NCI-H460 (cell line): ENCODE measurements at places on chromosomes 5 and 9. TPM values are rescaled to one million over a fixed set of nuclear protein-coding genes. Genes with fewer than 3 reads are reported as not detected.
A peak's percentile ranks its signal among the peaks of the same experiment; 100 is the strongest.

The OR1J2 gene
- 0.22 TPM in 1 of 2 replicates, not detected in the other for total RNA-seq

DNA sequence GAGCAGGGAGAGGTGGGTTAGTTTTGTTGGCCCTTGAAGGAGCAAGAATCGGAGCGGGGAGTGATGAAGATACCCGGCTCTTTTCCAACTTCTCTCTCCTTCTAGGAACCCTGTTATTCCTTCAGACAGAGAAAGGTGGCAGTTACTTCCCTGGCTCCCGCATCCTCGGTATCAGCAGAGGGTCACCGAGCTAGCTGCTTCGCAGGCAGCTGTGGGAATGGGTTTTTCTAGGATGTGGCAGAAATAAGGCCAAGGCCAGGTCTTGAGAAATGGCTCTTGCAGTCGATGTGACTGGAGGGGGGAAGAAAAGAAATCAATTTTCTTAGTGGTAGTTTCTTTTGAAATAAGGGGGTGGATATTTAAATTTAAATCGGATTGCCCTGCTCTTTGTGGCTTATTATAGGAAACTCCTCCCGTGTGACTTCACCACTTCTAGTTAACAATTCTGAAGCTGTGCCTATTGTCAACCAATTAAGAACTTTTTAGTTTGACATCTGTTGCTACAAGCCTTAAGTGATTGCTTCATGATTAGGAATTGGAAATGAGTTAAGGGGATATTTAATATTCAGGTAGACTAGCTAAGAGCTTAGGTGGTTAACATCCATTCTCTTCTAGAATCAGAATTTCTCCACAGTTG lies 1.4 kb downstream of the SAP30L start:
- no peak for DNase-seq

DNA sequence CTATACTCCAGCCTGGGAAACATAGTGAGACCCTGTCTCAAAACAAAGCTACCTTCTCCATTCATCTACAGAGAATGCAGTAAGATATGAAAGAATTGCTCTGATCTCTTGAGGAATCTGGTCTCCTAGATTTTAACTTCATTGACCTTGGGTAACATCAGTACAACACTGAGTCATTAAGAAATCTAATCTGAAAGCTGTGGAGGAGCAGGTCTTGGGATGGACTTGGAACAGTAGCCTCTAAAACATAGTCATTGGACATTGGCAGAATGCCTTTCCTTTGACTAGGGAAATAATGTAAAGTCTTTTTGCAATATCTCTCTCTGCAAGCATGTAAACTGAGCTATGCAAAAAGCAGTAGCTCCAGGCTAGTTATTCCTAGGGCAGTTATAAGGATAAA lies 58.1 kb downstream of the KCNN2 start:
- DNase-seq = no peak

DNA sequence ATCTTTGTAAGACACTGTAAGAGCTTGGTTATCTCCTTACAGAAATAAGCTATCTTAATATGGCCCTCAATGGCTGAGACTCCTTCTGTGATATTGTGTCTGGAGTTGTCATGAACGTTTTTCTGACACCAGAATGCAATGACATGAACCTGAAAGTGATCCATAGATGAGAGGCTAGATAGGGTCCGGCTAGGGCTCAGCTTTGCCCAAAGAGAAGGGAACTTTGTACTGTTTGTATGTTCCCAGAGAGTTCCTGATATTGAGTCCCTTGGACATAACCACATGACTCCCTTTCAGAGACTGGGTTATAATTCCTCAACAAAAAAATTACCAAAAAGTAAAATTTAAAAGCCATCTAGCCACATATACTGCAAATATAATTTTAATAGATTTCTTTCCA lies 575.8 kb upstream of the CLINT1 start:
- no peak for DNase-seq

GRCh38 chr5:92222449-92222848 lies 839.3 kb upstream of the ARRDC3 start:
- DNase-seq = no peak

DNA sequence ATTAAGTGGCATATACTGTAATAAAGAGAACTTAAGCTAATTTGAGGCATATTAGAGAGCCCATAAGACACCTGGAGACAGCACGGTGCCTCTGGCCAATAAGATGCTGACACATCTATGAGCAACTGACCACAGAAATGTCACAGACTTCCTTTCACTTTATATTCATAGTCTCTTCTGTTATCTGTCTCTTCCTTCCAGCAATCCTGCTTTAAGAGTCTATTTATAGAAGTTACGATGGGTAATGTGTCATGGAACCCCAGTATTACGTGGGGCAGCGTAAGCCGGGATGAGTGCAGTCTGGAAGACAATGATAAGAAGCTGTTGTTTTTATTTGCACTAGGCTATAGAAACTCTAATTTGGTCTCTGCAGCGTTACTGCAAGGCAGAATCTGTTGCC lies 136.8 kb downstream of the CFAP90 start:
- DNase-seq = no peak

- no peak for DNase-seq
Measured at GRCh38 chr5:102733534-102733933, 21.6 kb upstream of the PAM start.

GRCh38 chr9:107033966-107034365 lies 171.0 kb downstream of the ZNF462 start:
- DNase-seq = no peak

The AQP3 gene
- total RNA-seq = 2.6 and 4.6 TPM in 2 replicates

DNA sequence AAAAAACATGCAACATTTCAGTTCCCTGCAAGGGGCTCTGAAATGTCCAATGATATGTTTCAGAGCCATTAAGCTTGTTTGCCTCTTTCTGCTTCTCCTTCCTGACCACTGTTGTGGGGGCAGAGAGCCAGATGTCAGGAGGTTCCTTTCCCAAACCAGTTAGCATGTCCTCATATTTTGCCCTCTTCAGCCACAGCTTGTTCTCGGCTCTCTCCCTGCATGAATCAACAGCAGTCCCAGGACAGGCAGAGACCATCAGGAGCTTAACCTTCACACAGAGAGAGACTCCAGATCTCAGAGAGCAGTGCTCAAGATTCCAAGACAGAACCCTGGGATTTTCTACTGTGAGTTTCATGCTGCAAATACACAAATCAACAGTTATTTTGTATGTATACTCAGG lies 218.5 kb downstream of the COMMD10 start:
- no peak for DNase-seq

GRCh38 chr5:133508845-133509741 lies 103.2 kb downstream of the FSTL4 start:
- DNase-seq = no peak

The CD14 gene
- total RNA-seq = 2.6 and 2.7 TPM in 2 replicates

The ANKDD1B gene
- 0.17 TPM in 1 of 2 replicates, not detected in the other for total RNA-seq

GRCh38 chr5:107455111-107455544 lies 215.6 kb downstream of the EFNA5 start:
- DNase-seq = no peak

DNA sequence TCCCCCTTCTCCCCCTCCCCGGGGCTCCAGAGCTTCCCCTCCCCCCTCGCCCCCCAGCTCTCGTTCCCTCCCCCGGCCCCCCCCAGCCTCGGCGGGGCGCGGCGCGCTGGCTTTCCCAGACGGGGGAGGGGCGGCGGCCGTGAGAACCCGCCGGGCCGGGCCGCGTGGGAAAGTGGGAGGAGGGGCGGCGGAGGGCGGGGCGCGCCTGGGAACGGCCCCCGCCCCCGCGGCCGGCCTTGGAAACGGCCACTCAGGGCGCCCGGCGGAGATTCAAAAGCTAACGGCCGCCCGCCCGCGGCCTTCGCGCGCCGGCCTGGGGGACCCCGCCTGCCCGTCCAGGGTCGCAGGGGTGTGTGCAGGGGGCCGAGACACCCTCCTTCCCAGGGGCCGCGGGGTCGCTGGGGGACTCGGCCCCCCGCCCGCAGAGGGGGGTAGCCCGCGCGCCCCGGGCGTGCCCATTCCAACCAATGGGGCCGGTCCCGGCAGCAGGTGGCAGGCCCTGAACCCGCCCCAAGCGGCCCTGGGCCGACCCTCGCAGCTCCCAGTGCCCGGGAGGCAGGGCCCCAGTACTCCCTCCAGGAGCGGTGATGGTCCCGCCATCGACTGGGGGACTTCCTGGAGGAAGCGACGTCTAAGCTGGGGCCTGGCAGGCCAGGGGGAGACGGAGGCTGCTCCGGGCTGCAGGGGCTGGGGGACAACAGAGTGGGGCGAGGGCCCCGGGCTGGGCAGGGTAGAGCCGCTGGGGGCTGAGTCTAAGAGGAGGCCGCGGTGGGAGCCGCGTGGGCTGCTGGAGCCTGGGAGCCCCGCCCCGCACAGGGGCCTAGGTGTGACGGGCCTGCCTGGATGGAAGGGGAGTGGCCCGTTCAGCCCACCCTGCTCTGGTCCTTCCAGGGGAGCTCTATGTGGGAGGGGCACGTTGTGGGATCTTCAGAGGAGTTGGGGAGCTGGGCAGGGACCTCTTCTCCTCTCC lies 14.2 kb upstream of the NRARP start:
- DNase-seq = peak; percentile 59

The SPINK6 gene
- total RNA-seq = 0.52 and 0.59 TPM in 2 replicates

GRCh38 chr5:139092741-139093343 lies 105.3 kb downstream of the SIL1 start:
- no peak for DNase-seq

DNA sequence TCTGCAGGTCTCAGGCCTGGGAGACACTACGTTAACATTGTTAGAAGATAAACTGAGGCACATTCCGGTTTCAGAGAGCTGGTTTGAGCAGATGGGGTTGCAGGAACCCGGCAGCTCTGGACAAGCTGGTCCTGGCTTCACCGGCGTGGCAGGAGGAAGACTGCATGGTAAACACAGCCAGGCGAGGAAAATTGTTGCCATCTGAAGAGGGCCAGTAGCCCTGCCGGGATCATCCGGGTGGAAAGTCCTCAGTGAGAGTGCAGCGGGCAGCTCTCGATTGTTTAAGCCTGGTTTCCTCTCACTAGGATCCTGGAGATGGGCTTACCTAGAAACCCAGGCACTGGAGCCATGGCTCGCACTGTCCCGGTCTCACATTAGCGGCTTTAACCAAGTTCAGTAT lies 226.9 kb downstream of the IRX2 start:
- DNase-seq = no peak

DNA sequence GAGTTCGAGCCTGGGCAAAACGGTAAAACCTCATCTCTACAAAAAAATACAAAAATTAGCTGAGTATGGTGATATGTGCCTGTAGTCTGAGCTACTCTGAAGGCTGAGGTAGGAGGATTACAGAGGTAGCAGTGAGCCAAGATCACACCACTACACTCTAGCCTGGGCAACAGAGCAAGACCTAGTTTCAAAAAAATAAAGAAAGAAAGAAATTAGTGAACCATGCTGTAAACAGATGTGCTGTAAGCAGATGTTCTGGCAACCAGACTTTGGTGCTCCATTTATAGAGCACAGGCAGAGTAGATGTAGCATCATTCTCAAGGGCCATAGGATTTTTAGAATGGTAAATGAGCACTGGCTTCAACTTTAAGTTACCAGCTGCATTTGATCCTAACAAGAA lies 115.4 kb downstream of the ST8SIA4 start:
- DNase-seq = no peak

- DNase-seq = peak; percentile 58
Measured at GRCh38 chr5:33180900-33181299, 259.9 kb upstream of the TARS1 start.

The PCDHA1 gene
- total RNA-seq = 0.07 and 0.12 TPM in 2 replicates

DNA sequence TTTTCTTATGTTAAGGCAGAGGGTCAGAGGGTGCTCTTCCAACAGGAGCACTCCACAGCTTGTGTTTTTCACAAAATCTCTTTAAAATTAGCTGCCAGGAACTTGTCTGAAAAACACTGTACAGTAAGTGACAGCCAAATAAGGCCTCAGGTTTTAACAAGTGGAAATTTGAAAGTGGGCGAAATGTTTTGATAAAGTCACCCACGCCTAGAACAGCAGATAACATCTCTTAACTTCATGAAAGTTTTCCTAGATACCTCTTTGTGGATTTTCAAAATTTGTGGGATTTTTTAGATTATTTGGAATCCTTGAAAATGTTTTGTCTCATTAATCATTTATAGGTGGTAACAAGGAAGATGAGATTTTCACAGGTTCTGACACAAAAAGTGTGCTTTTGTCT lies 121.3 kb downstream of the PDE4D start:
- DNase-seq = no peak

- no peak for DNase-seq
Measured at GRCh38 chr5:38803246-38803645, 42.6 kb upstream of the OSMR start.
